Testis (tissue), 5 donors: ENCODE measurements at places on chromosomes 6 and 20.

DNA sequence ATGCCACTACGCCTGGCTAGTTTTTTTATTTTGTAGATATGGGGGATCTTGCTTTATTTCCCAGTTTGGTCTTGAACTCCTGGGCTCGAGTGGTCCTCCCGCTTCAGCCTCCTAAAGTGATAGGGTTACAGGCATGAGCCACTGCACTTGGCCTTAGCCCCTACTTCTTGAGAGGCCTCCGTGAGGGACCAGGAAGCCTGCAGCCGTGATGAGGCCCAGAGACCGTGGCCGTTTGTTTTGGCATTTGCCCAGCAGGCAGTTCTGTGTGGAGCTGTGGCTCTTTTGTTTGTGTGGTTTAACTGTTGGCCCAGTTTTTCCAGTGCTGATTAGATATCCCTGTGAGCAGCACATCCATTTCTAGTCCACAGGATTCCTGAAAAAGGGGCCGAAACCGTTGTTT, 39.8 kb downstream of the SRSF3 start:
- DNase-seq: peak; percentile 81

DNA sequence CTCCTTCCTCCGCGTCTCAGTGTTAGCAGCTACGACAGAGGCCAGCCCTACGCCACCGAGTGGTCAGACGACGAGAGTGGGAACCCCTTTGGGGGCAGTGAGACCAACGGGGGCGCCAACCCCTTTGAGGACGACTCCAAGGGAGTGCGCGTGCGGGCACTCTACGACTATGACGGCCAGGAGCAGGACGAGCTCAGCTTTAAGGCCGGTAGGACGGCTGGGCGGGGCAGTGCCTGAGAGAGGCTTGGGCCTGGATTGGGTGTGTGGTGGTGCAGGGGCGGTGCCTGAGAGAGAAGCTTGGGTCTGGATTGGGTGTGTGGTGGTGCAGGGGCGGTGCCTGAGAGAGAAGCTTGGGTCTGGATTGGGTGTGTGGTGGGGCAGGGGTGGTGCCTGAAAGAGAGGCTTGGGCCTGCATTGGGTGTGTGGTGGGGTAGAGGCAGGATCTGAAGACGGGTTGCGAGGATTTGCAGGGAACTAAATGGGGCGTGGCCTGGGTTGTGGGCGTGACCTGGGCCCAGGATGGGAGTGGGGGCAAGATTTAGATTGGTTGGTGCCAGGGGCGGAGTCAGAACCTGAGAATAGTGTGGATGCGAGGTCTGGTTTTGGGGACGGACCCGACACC, 24.4 kb downstream of the SPDEF start:
- DNase-seq: peak; percentile 88

GRCh38 chr6:149423964-149424440, 23.9 kb downstream of the SUMO4 start:
- DNase-seq: no peak

DNA sequence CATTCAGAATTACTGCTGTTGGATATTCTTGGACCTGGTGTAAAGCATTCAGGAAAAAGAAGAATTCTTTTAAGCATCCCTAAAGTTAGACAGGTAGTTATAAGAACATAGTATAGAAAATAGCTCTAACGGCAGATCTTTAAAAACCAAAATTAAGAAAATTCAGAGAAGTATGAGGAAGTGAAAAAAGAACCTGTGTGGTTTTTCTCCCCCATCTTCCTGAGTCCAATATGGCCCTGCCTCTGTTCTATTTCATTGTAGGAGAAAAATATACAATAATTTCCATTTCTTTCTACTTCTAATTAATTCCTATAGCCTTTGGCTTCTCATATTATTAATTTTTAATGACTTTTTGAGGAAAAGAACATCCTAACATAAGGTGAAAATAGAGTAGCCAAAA, 47.1 kb downstream of the FHL5 start:
- DNase-seq: no peak

- DNase-seq: no peak
Measured at GRCh38 chr6:20696676-20697075, 162.4 kb downstream of the CDKAL1 start.

- DNase-seq: peak; percentile 78
Measured at GRCh38 chr20:23668477-23668951, 20.3 kb downstream of the CST4 start.

GRCh38 chr6:7426447-7427169, 37.0 kb downstream of the RIOK1 start:
- peak; percentile 75 for DNase-seq

DNA sequence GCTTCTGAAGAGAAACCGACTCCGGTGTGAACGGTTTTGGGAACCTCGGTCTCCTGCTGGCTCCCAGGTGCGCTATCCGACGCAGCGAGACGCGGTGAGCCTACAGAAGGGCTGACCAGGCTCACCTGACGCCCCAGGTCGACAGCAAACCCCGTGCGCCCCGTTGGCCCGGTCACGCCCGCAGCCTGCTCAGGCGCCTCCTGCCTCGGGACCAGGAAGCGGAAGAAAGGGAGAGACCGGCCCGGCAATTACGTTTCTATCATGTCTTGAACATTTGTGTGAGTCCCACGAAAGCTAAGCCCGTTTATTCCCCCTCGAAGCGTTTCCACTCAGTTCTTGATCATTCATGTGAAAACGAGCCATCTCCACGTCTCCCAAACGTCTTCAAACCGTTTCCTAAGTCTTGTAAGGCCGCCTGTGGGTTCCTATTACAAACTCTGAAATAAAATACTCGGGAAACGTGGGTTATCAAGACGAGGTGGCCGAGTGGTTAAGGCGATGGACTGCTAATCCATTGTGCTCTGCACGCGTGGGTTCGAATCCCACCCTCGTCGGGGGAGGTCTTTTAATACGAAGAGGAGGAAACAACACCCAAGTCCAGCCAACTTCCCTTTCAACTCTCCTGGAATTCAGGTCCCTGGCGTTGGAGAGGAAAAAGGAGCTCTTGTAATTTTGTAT, 150.5 kb upstream of the PRSS16 start:
- peak; percentile 60 for DNase-seq

- no peak for DNase-seq
Measured at GRCh38 chr6:122717350-122717749, 62.2 kb upstream of the FABP7 start.

GRCh38 chr6:112337209-112337638, 9.9 kb upstream of the RFPL4B start:
- DNase-seq: peak; percentile 77

- DNase-seq: no peak
Measured at GRCh38 chr6:18795726-18796125, 408.6 kb downstream of the RNF144B start.

GRCh38 chr20:63682384-63683139, 13.9 kb upstream of the TNFRSF6B start:
- no peak for DNase-seq

DNA sequence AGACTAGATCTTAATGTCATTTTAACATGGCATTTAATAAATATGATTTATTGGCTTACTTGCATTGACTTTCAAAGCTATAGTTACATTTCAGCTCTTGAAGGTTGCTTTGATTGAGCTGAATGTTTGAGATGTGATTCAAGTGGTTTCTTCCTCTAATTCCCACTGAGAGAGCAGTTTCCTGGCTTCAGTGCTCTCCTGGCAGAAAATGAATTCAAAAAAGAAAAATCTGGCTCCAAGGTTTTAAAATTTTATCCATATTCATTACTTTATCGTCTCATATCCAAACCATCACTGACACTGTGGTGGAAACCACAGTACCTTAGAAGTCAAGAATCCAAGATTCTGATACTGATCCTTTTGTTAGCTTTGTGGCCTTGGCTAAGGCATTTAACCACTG, 263.1 kb upstream of the HSF2 start:
- no peak for DNase-seq

- DNase-seq: no peak
Measured at GRCh38 chr6:90787446-90787845, 200.6 kb upstream of the MAP3K7 start.

GRCh38 chr20:41406353-41406752, 39.7 kb upstream of the EMILIN3 start:
- no peak for DNase-seq

GRCh38 chr20:21465799-21466198, 48.1 kb downstream of the NKX2-2 start:
- DNase-seq: no peak

DNA sequence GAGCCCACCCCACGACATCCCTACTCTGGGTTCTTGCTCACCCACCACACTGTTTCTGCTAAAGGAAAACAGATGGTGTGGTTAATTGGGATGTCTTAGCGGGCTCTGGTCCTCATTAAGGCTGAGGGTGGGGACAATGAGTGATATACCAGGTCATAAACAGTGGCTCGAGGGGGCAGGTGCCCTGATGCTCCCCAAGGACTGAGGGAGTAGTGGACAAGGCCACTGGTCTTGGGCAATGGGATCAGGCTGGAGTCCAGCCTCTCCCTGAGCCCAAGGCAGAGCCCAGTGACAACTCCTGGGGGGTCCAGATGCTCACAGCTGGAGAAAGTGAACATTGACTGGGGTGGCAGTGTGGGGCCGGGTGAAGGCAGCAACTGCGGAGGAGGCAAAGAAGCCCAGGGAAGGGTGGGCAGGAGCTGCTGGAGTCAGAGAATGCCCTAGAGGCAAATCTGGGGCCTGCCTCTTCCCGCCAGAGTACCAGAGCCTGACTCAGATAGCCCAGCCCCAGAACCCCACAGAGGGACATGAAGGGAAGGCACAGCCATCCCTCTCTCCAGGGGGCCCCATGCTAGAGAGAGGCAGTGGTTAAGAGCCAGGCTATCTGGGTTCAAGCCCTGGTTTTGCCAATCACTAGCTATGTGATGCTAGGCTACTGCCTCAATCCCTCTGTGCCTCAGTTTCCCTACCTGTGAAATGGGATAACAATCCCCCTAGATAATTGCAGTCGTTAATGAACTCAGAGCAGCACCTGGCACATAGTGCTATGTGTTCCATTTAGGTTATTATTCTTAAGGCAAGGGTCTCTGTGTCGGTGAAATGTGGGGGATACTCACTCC, 72.3 kb downstream of the MRPL14 start:
- no peak for DNase-seq

GRCh38 chr6:35282472-35282871, 15.1 kb upstream of the DEF6 start:
- no peak for DNase-seq

- DNase-seq: no peak
Measured at GRCh38 chr6:22028403-22029090, 268.3 kb downstream of the PRL start.

GRCh38 chr6:151179321-151179720, 60.4 kb upstream of the AKAP12 start:
- DNase-seq: no peak

GRCh38 chr6:37017606-37018197, 12.2 kb downstream of the FGD2 start:
- no peak for DNase-seq

DNA sequence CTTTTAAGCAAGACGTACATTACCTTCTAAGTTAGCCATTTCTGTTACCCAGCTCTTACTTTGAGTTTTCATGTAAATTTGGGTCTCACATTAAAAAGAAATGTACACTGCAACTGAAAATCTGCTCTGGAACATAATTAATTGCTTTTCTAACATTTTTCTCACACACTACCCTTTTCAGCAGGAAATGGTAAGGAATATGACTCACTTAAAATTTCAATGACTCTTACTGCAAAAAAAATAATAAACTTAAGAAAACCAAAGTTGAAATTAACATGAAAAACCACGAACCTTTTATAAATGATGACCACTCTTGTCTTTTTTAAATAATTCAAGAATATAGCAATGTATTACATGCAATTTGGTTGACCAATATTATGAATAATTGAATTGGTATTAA, 1.3 kb downstream of the CGA start:
- DNase-seq: no peak

- DNase-seq: no peak
Measured at GRCh38 chr6:35018182-35018519, 123.0 kb downstream of the TCP11 start.

- no peak for DNase-seq
Measured at GRCh38 chr6:91667596-91667995, 1080.7 kb upstream of the MAP3K7 start.

GRCh38 chr20:54207053-54207742, 689 bp upstream of the PFDN4 start:
- no peak for DNase-seq

- DNase-seq: no peak
Measured at GRCh38 chr6:55208478-55209458, 34.5 kb downstream of the HCRTR2 start.

DNA sequence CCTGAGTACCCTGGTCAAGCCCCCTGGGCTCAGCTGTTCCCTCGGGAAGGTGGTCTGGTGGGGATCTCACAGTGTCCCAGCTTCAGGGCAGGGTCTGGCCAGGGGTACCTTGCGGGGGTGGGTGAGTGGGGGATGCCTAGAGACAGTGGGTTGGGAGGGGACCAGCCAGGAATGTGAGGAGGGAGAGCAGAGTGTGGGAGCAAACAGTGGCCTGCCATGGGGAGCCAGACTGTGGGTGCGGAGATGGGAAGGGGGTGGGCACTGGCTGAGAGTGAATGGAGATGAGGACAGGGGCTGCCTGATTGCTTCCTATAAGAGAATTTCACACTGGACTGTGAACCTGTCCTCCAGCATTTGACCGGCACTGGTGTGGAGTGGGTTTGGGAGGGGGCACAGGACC, 95.1 kb downstream of the VEGFA start:
- no peak for DNase-seq

DNA sequence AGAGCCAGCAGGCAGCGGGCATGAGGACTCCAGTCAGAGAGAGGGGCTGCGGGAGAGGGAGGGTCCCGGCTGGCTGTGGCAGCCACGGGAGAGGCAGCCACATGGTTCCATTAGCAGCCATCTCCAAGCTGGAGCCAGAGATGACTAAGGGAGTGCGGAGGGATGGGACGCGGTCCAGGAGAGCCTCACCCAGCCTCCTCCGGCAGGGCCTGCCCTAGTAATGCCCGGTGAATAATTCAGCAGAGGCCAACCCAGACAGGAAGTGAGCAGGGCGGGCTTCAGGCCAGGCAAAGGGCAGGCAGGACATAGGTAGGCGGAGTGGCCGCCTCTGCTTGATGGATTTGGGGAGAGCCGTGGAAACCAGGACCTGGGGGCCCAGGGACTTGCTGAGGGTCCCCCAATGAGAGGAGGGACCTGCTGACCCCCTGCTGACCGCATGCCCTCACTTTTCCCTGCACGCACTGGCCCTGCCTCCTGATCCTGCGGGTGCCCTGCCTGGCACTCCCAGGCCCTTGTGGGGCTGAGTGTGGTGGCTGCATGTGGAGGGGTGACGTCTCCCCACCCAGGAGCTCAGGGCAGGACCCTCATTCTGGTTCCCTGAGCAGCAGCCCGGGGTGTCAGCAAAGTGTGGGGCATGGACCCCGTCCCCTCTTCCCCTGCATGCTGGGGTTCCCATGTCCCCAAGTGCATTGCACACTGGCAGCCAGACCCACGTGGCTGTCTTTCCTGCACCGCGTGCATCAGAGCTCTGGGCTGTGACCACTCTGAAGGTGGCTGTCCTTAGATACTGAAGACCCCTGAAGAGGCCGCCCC, 51.8 kb upstream of the SLCO4A1 start:
- no peak for DNase-seq

GRCh38 chr6:53165293-53165692, 16.7 kb upstream of the GCM1 start:
- no peak for DNase-seq
